ENCODE measurements at places on chromosomes 16 and 17. TPM values are rescaled to one million over a fixed set of nuclear protein-coding genes. Genes with fewer than 3 reads are reported as not detected.

The AIPL1 gene
- total RNA-seq, result not detected

GRCh38 chr17:53749178-53749577 lies 73.5 kb upstream of the KIF2B start:
- no peak overlapping the region for H3K4me3 ChIP-seq
- peak; percentile 40 for DNase-seq
- no peak overlapping the region for H3K27ac ChIP-seq
- H3K36me3 ChIP-seq, result no peaks in the 10 kb centered on the region

DNA sequence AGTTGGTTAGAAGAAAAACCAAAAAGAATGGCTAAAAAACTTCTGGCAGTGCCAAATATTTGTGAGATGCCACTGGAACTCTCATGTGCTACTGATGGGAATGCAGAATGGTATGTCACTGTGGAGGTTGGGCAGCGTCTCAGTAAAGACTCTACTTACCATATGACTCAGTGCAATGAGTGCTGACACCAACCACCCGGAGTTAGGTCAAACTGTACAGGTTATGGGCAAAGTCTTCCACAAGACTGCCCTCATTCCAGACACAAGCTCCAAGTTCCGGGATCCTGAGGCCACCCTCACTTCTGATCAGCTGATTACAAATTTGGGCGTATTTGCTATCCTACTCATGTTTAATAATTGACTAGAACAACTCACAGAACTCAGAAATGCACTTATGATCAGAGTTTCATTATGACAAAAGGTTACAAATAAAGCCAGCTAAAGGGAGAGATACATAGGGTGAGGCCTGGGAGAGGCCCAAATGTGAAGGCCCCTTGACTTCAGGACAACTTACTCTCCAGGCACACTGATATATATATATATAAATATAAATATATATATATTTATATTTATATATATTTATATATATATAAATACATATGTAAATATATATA lies 114.9 kb downstream of the TRIM37 start:
- no peak overlapping the region for H3K27ac ChIP-seq
- no peaks in the 10 kb centered on the region for H3K27me3 ChIP-seq
- no peak overlapping the region for H3K4me3 ChIP-seq
- DNase-seq, result no peak
- H3K36me3 ChIP-seq, result no peaks in the 10 kb centered on the region

DNA sequence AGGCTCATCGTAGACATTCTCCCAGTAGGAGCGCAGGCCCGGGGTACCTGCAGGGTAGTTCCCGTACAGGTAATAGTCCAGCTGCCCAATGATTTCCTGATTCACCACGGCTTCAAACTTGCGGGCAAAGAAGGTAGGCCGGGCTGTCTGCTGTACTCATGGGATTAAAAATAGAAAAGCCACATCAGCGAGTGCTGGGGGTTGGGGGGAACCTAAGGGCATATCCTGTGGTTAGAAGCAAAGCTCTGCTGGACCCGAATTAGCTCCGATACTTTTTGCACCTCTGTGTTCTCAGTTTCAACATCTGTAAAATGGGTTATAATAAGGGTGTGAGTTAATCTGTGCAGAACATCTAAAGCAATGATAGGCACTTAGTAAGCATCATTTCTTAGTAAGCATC lies 336.2 kb downstream of the XYLT1 start:
- no peaks in the 10 kb centered on the region for H3K36me3 ChIP-seq
- H3K4me1 ChIP-seq, result no peaks in the 10 kb centered on the region
- H3K27me3 ChIP-seq, result no peaks in the 10 kb centered on the region
- no peak overlapping the region for H3K4me3 ChIP-seq

DNA sequence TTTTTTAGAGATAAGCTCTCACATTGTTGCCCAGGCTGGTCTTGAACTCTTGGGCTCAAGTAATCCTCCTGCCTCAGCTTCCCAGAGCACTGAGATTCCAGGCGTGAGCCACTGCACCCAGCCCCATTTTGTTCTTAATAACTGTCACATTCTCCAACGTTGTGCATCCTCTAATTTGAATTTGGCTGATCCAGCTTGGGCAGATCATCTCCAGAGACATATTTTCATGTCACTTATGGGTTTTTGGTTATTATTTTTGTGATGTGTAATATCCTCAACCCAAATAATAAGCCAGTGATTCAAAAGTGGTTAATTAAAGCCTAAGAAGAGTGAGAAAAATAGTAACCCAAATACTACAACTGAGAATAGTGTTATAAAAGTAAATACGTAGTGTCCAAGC lies 16.2 kb upstream of the COL1A1 start:
- no peak for DNase-seq
- peaks cover 26% of the 10 kb centered on the region for H3K4me1 ChIP-seq
- no peaks in the 10 kb centered on the region for H3K36me3 ChIP-seq
- no peaks in the 10 kb centered on the region for H3K27me3 ChIP-seq

DNA sequence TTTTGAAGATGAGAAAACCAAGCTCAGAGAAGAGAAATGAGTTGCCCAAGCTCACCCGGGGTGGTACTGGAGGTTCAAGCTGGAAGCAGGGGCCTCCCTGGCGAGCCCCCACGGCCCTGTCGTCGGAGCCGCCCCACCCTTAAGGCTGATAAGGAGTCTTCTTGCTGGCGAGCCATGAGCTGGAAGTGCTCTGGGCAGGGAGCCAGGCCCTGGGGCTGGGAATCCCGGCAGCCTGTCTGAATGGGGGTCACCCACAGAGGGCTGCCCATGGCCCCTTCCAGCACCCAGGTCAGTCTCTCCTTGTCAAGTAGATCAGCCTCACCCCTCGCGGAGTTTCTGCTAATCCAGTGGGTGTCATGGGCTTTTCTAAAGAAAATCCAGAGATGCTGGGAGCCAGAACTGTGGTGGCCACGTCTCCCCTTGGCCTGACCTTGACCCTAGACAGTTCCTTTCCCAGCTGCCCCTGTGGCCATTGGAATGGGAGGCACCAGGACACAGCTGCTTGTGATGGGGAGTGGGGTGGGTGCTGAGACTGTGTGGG lies 1.2 kb upstream of the P2RX1 start:
- no peaks in the 10 kb centered on the region for H3K36me3 ChIP-seq
- no peaks in the 10 kb centered on the region for H3K27me3 ChIP-seq
- no peak for DNase-seq
- H3K4me1 ChIP-seq, result peaks cover 9% of the 10 kb centered on the region
- no peak overlapping the region for H3K4me3 ChIP-seq

- H3K4me3 ChIP-seq, result no peak within 1 kb of the TSS
- H3K36me3 ChIP-seq, result no peaks in the 10 kb centered on the region
- DNase-seq, result no peak
- peaks cover 6% of the 10 kb centered on the region for H3K27me3 ChIP-seq
Observed at GRCh38 chr16:4556112-4556511, at the start of gene C16orf96. TSS of gene C16orf96 (plus strand) at chr16:4556340. CDS start at chr16:4556490, 150 bp downstream.

GRCh38 chr16:21190013-21190412 lies 21.4 kb downstream of the ZP2 start:
- peaks cover 5% of the 10 kb centered on the region for H3K27me3 ChIP-seq
- H3K27ac ChIP-seq, result no peak overlapping the region
- no peaks in the 10 kb centered on the region for H3K36me3 ChIP-seq
- no peak overlapping the region for H3K4me3 ChIP-seq
- no peak for DNase-seq

- H3K27ac ChIP-seq, result no peak overlapping the region
- H3K4me3 ChIP-seq, result no peak overlapping the region
- no peaks in the 10 kb centered on the region for H3K4me1 ChIP-seq
- peaks cover 45% of the 10 kb centered on the region for H3K36me3 ChIP-seq
Observed at GRCh38 chr17:75496005-75496404, 19.3 kb downstream of the CASKIN2 start.

DNA sequence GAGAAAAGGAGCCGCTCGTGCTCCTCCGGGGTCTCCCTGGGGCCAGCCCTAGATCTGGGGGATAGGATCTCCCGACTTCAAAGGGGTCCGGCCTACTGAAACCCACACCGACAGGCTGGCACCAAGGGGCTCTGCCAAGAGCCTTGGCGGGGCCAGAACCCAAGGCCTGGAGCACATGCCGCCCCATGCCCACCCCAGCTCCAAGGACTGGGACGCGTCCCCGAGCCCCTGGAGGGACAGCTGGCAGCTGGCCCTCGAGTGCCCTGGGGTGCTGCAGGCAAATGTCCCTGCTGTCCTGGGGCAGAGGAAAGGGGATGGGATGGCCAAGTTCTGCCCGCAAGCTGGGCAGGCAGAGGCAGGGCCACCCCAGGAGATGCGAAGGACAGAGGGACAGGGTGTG lies 31.8 kb upstream of the ZFPM1 start:
- no peak overlapping the region for H3K4me3 ChIP-seq
- no peak overlapping the region for H3K27ac ChIP-seq
- DNase-seq, result no peak
- H3K36me3 ChIP-seq, result no peaks in the 10 kb centered on the region
